Activated naive CD4-positive, alpha-beta T cell treated with anti-CD3 and anti-CD28 coated beads for 36 hours (primary cell): ENCODE measurements at places on chromosomes 11 and 22.

GRCh38 chr22:44452531-44453420 lies 45.3 kb downstream of the RTL6 start:
- DNase-seq, result no peak

GRCh38 chr11:60844870-60845221 lies 2.9 kb downstream of the CCDC86 start:
- DNase-seq, result no peak

DNA sequence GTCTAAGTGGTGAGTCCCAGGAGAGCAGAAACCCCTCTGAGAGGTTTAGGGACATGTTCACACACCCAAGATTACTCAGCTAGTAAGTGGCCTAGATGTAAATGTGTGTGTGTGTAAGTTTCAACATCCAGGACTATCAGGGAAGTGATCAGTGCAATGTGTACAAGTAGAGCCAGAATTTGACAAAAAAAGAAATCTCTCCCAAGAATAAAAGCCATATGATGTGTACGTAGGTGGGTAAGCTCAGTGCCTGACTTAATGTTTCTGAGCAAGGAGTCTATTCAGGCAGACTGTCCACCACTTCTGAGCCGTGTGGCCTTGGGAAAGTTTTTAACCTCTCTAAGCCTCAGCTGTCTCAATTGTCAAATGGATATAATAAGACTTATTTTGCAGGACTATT lies 133.8 kb upstream of the NAV2 start:
- no peak for DNase-seq

GRCh38 chr22:44462246-44463010 lies 35.6 kb downstream of the RTL6 start:
- no peak for DNase-seq

DNA sequence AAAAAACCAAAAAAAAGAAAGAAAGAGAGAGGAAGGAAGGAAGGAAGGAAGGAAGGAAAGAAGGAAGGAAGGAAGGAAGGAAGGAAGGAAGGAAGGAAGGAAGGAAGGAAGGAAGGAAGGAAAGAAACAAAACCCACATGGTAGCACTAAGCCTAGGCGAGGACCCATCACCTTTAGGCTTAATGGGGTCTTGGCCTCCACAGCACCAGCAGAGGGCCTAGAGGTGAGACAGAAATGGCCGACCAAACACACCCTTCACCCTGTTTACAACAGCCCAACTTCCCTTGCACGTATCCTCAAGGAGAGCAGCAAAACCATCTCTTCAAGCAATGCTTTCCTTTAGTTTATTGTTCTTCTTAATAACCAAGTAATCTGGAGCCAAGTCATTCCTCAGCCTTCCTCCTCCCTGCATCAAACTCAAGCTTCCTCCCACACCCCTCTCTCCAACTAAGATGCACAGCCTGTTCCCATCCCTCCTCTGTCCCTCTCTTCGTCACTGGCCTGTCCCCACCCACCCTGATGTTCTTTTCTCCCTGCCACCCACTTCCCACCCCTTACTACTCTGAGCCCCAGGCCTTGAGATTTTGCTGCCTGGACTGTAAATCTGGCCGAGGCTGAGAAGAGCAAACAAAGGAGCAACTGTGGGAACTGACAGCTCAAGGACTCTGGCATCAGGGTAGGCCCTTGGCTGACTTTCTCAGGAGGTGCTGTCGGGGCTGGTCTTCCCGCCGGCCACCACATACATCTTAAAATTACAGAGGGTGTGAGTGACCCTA lies 26.0 kb downstream of the POU2AF1 start:
- DNase-seq, result no peak

DNA sequence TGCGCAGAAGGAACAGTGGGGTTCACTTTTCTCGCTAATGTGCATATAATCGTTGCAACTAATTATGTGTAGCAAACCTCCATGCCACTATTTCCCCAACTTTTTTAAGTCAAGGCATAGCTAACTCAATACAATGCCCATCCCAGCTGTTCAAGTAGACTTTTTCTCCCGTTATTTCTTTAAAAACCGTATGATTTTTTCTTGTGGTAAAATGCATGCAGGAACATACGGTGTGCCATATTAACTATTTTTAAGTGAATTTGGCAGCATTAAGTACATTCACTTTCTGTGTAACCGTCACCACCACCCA lies 2.8 kb upstream of the DUSP8 start:
- DNase-seq, result no peak

- no peak for DNase-seq
These were observed 442.7 kb upstream of the KIRREL3 start for GRCh38 chr11:127443297-127443696.

GRCh38 chr11:46291441-46292150 lies 14.1 kb downstream of the CREB3L1 start:
- DNase-seq, result no peak

DNA sequence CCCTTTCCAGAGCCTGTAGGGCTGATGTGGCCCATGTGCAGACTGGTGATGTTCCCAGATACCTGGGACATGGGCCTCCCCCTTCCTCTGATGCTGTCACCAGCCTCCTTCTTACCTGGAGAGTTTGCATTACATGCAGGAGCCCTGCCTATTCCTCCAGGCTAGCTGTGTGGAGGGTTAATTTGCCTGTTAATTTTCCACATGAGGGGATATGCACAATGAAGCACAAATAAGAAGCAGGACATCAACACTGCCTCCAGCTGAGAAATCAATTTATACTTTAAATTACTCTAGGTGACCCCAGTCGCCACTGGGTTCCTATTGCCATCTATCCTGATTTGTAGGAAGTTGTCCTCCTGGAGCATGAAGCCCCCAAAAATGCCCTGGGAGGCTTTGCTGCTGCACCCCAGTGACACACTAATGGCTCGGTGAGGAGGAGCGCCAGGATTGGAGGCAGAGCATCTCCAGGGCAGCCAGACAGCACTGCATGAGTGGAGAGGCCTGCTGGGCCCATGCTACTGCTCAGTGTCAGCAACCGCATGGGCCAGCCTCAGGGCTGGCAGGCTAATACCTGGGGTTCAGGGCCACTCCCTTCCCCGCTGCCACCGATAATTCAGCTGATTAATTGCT lies 101.6 kb upstream of the USP47 start:
- DNase-seq, result no peak

DNA sequence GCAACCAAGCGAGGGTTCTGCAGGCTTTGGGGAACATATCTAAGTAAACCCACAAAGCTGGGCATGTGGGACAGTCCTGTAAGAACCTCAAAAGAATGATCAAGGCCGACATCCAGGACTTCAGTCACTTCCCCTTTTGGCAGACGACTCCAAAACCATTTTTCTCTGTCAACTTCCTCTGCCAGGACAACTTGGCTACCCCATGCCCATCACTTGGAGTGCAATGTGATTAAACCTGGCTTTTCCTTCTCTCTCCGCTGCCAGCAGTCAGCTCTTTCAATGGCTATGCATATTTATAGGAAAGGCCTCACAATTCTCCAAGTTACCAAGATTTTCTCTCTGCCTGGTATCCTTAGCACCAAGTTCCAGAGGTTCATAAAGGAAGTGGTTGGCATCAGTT lies 78.9 kb downstream of the C11orf58 start:
- no peak for DNase-seq

DNA sequence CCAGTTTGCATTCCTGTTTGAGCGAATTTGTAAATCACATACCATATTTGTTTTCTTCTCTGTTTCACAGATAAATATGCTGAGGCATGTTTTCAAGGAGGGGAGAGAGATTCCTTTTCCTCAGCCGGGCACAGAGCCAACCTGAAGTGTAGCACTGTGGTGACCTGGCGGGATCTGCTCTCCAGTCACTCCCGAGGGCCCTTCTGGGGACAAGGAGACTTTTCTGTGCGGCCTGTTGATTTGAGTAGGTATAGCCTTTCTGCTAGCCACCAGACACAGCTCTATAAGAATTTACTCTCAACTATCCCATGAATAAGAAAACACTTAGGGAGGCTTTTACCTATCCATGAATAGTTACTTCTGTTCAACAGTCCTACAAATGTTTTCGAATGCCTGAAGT lies 63.5 kb upstream of the FDX1 start:
- no peak for DNase-seq

DNA sequence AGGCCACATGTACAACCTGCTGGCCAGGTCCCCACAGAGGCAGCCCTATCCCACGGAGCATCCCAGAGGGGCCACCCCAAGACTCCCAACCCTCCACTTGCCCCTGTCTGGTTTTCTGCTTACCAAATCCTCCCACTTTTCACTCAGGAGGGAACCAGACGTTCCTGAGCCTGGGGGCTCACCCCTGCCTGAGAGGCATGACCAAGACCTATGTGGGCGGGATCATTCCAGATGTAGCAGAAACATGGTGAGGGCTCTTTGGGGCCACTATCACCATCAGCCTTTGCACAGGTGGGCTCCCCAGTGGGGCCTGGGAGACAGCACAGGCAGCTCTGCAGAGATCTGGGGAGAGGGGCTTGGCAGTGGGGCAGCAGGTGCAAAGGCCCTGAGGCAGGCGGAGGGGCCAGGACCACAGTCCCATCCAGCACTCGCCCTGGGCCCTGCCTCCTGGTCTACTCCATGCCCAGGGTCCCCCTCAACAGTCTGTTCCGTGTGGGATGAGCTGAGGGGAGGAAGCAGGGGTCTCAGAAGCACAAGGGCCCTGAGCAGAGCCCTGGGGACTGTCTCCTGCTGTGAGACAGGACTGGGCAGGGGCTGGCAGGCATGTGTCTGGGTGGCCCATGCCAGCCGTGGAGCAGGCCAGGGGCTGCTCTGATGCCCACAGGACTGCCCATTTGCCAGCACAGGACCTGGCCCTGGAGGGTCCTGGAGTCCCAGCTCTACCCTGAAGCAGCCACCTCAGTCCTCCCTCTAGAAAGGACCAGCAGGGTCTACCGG lies 9.4 kb downstream of the PIM3 start:
- peak; percentile 23 for DNase-seq

DNA sequence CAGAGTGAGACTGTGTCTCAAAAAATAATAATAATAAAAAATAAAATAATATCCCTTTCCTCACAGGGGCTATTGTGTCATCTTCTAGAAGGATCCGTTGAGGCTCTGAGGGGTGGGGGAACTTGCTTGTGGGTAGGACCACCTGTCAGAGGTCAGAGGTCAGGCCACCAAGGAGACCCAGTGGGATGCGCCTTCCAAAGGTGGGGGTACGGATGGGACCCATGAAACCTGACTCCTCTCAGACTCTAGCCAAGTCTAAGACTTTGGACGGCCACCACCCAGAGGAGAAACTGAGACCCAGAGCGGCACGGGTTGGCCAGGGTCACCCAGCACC lies 367 bp upstream of the MMP11 start:
- DNase-seq, result no peak

DNA sequence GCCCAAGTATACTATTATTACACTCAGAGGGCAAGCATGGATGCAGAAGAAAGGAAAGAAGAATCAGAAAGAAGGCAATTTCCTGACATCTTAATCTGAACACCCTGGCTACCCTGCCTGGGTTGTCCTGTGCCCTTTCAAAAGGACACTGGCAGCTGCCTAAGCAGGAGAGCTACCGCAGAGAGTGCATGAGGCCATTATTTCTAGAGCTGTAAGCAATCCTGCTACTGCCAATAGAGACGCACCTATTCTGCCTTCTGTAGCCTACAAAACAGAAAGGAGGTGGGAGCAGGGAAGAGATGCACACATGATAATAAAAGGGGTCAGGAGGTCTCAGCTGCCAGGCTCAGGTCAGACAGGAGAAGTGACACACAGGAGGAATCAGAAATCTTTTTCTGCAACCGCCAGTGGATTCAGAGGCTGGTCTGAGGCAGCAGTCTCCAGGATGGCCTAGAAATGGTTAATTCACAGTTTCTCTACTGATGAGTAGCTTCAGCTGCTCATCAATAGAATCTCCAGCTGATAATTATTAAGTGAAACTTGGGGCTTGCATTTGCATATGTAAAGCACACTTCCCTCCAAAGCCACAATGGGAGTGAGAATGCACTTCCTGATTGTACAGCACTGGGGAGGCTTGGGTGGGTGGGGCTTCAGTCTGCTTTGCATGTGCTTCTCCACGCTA lies 253.9 kb downstream of the LARGE1 start:
- DNase-seq, result no peak

GRCh38 chr11:93236741-93237675 lies 39.2 kb upstream of the SLC36A4 start:
- DNase-seq, result peak; percentile 18

DNA sequence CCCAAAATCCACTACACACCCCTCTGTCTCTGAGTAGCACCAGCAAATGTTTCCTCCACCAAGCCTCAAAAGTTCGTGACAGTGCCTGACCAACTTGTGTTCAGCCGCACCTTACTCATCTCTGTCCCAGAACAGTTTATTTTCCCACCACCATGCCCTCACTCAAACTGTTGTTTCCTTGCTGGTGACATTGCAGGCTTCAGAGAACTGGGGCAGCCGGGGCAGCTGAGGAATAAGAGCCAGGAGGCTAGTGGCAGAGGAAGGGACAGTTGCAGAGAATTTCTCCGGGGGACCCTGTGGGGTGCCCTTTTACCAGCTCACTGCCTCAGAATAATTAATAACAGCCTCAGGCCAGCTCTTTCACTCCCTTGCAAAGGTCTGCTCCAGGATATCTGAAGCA lies 709 bp upstream of the KCNE3 start:
- DNase-seq, result no peak

DNA sequence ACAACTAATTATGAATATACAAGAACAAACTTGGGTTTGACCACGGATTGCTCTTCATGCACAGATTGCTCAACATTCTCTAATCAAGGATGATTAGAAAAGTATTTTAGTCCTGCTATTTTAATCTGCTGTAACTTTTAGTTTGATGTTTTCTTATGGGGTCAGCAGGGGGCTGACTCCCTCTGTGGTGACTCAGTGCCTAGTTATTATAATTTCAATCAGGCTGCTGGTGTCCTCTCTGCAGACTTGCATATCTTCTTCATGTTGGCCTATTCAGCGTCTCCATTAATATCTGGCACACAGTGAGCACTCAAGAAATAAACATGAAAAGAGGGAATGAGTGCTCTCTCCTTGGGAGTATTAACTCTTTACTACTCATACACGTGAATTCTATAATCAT lies 223.8 kb upstream of the DDI1 start:
- DNase-seq, result no peak

GRCh38 chr11:39570526-39570925 lies 1888.9 kb downstream of the LRRC4C start:
- no peak for DNase-seq

DNA sequence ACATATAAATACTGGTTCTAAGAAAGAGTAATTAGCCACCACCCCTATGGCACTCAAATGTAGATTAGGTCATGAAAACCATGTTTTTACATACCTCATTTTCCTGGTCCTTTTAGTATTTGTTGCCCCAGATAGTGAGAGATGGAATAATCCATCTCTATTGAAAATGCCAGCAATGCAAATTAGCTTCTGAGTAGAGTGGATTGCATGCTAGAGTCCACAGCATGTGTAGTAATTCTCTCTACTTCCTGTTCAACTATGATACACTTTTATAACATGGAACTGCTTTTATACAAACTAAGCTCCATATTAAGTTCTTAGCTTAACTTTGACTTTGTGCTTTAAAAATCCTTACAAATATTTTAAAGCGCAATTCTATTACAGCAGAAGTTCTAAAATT lies 73.2 kb downstream of the TRPC6 start:
- DNase-seq, result no peak
